ENCODE measurements at places on chromosomes 11 and 22. TPM values are rescaled to one million over a fixed set of nuclear protein-coding genes. Genes with fewer than 3 reads are reported as not detected.

MUC2 gene
- total RNA-seq: not detected

RAG2 gene
- total RNA-seq: not detected

TRIM29 gene
- not detected for total RNA-seq

NFAM1 gene
- total RNA-seq: not detected

CELSR1 gene
- total RNA-seq: 9.5 TPM

KCNK7 gene
- total RNA-seq: not detected

MYO7A gene
- total RNA-seq: 0.18 TPM

TTC38 gene
- total RNA-seq: 51.4 TPM

SPDYC gene
- not detected for total RNA-seq

GLB1L2 gene
- total RNA-seq: 0.99 TPM

PIH1D2 gene
- total RNA-seq: 0.41 TPM

NXPE2 gene
- not detected for total RNA-seq

ST14 gene
- total RNA-seq: not detected

APOL6 gene
- 10.7 TPM for total RNA-seq

ASPHD2 gene
- 5.4 TPM for total RNA-seq

HIC2 gene
- 4.3 TPM for total RNA-seq

BTG4 gene
- total RNA-seq: not detected

ACTN3 gene
- not detected for total RNA-seq

FAM180B gene
- not detected for total RNA-seq

SHANK3 gene
- total RNA-seq: 51.9 TPM

TBX10 gene
- total RNA-seq: not detected

NXPE4 gene
- not detected for total RNA-seq

MRGPRE gene
- total RNA-seq: not detected

SLC1A2 gene
- total RNA-seq: not detected

C22orf42 gene
- total RNA-seq: not detected

TTLL12 gene
- 55.0 TPM for total RNA-seq

LMNTD2 gene
- 3.3 TPM for total RNA-seq

B3GAT1 gene
- not detected for total RNA-seq

PTPRCAP gene
- 2.2 TPM for total RNA-seq

PRPF19 gene
- total RNA-seq: 78.5 TPM

ZNF215 gene
- 3.7 TPM for total RNA-seq

ENTHD1 gene
- total RNA-seq: not detected

RIMBP3C gene
- total RNA-seq: 0.44 TPM

HOATZ gene
- not detected for total RNA-seq

TIMP3 gene
- total RNA-seq: 69.8 TPM

POU2AF3 gene
- not detected for total RNA-seq

SNX32 gene
- total RNA-seq: not detected

C1QTNF4 gene
- 0.29 TPM for total RNA-seq

BDNF gene
- 1.6 TPM for total RNA-seq

SYT13 gene
- 0.05 TPM for total RNA-seq

KCNQ1OT1 gene
- 2.2 TPM for total RNA-seq

CRYBB2 gene
- 1.1 TPM for total RNA-seq

Measured in glomerular endothelial cell (primary cell).